ENCODE measurements at places on chromosomes 4 and X. TPM values are rescaled to one million over a fixed set of nuclear protein-coding genes. Genes with fewer than 3 reads are reported as not detected.

- no peak for DNase-seq
Observed at GRCh38 chr4:57116245-57116644, 6.1 kb upstream of the IGFBP7 start.

DNA sequence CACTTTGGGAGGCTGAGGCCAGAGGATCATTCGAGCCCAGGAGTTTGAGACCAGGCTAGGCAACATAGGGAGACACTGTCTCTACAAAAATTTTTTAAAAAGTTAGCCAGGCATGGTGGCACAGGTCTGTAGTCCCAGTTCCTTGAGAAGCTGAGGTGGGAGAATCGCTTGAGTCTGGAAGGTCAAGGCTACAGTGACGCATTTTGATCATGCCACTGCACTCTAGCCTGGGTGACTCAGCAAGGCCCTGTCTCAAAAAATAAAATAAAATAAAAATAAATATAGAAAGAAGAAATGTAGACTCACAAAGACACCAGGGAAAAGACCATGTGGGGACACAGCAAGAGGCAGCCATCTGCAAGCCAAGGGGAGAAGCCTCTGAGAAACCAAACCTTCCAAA is 42.3 kb upstream of the SLC7A3 start:
- DNase-seq = no peak

Gene XG
- total RNA-seq = 0.55 TPM

Gene ARSJ
- total RNA-seq = 4.9 TPM

All from type B pancreatic cell (in vitro differentiated cells).